ENCODE measurements at places on chromosomes 12 and 14.

- DNase-seq, result peak; percentile 94
Observed at GRCh38 chr12:75725521-75726111, 214.2 kb upstream of the KRR1 start.

DNA sequence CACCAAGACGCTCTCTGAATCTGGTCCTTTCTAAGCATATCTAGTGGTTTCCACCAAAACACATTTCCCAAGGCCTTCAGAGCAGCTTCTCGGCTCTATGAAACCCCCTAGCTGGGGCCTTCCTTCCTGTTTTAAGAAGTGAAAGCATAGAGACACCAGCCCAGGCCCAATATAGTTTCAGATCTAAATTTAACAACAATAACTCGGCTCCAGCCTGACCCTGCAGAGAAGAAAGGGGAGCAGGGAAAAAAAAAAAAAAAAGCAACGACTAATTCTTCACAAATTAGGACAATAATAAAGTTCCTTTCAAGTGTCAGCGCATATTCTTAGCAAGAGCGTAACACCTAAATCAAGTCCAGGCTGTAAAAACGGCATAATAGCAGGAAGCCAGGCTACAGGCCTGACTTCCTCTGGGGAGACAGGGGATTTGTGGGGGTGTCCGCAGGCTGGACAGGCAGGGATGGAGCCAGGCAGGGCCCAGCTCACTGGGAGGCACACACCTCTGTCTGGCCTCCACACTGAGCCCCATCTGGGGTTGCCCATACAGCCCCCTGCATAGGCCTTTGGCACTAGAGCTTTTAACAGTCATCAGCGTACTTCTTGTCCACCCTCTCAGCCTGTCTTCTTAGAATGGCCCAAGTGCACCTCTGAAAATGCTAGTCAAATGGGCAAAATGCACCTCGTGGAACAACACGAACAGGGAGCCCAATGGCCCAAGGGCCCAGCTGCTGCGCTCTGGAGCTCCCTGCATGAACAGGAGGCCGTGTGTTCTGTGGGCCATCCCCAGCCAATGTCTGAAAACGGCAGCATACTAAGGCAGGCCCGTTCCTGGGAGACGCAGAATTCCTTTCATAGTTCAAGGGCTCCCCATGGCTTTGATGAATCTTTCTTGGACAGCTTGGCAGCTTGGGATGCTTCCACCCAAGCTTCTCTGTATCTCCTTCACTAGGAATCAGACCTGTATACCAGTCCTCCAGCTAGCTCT is 772.9 kb downstream of the MED13L start:
- DNase-seq, result no peak

- no peak for DNase-seq
Observed at GRCh38 chr12:56307221-56307965, 7.3 kb upstream of the CS start.

DNA sequence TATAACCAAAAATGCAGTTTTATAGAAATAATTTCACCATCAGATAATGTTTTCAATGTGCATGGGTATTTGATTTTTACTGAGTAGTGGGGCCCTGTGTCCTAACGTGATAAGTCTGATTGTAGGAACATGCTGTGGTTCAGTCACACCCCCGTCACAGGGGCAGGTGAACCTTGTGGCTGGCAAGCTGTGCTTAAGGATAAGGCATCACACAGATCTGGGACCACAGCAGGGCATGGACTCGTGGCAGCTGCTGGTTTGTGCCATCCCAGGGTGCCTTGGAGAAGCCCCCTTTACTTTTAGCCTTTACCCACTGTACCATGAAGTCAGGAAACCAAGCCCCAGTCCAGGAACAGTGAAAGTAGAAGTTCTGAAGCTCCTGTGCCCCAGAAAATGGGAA is 16.7 kb downstream of the CCNK start:
- DNase-seq, result no peak

DNA sequence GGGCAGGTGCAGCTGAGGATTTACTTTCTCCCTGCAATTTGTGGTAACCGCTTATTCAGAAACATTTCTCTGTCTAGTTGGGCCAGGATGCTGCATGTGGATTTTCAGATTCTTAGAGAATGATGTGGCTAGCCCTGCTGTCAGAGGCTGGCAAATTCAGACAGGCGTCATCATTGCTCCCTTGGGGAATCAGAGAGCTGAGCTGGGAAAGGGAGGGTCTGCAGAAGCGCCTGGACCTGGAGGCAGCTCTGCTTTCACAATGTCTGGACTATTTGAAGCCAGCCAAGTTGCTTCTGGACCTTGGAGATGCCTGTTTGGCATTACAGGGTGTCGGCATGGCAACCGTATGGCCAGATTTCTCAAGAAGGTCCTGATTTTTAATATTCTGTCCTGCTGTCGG is 3.4 kb downstream of the GALNT16 start:
- peak; percentile 78 for DNase-seq

- DNase-seq, result no peak
Observed at GRCh38 chr14:75720116-75720515, 59.1 kb downstream of the TTLL5 start.

DNA sequence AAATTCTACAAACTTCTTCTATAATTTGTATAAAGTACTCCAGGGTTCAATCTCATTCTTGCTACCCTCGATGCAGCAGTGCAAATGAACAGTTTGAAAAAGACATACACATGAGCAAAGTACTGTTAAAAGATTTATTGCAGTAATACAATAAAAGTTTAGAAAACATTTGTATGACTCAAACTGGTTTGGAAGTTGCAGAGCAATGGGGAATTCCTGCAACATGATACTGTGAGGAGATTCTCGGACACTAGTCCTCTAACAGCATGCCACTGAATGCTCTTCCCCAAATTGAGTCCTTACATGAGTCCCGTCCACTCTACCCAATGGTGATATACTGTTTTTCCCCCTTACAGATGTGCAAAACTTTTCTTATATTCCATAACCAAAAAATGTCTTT is 45.4 kb downstream of the ATG14 start:
- DNase-seq, result no peak
